Activated CD8-positive, alpha-beta T cell treated with anti-CD3 and anti-CD28 coated beads for 36 hours (primary cell): ENCODE measurements at places on chromosomes 1 and 21.

DNA sequence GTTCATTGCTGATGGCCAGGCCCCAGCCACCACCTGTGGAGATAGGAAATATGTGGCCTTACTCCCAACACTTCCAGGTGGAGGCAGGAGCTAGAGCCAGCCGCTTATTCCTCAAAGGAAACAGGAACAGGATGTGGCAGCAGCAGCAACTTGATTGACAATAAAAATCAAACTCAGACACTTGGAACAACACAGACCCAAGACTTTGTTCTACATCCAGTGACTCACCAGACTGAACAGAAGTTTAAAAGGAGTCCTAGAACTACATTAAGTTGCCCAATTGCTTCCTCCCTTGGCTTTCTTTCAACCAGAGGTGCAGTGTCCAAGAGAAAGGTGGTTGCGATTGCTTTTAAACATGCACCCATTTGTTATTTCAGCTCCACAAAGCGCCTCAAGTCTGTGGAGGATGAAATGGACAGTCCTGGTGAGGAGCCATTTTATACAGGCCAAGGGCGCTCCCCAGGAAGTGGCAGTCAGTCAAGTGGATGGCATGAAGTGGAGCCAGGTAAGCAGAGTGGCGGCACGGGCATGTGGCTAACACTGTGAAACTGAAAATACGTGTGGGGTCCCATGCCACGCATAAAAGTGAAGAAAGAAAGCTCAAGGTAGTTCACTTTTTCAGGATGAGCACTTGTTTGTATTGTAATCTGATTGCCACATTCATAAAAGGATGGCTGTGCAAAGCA lies 276.6 kb downstream of the NFIA start:
- H3K27me3 ChIP-seq: no peaks in the 10 kb centered on the region
- no peaks in the 10 kb centered on the region for H3K36me3 ChIP-seq
- H3K4me3 ChIP-seq: no peak overlapping the region
- no peak overlapping the region for H3K27ac ChIP-seq
- DNase-seq: no peak
- H3K4me1 ChIP-seq: no peaks in the 10 kb centered on the region

- no peaks in the 10 kb centered on the region for H3K27me3 ChIP-seq
- H3K4me1 ChIP-seq: peaks cover 2% of the 10 kb centered on the region
- H3K4me3 ChIP-seq: no peak overlapping the region
- DNase-seq: no peak
These were observed 16.5 kb downstream of the CCDC30 start for GRCh38 chr1:42479621-42480020.

DNA sequence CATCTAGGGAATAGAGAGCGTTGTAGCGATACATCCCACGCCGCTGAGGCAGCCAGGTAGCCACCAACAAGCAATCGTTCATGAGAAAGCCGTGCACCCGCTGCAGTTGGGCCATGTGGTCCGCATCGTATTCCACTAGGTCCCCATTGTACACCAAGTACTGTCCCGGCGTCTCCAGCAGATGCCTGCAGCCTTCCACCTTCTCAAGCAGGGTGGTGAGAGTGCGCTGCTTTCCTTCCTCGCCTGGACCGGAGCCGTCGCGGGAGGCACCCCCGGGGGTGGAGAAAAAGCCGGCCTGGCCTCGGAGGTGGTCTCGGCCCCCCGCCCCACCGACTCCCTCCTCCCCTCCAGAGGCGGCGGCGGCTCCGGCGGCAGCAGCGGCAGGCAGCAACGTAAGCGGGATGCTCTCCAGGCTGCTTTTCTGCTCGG lies 595 bp downstream of the EXOC8 start:
- no peaks in the 10 kb centered on the region for H3K27me3 ChIP-seq
- peak overlapping the region; percentile 99 for H3K27ac ChIP-seq
- H3K4me3 ChIP-seq: peak overlapping the region; percentile 100
- peaks cover 58% of the 10 kb centered on the region for H3K36me3 ChIP-seq
- DNase-seq: no peak

GRCh38 chr1:156394835-156395461 lies 25.9 kb downstream of the RHBG start:
- peaks cover 13% of the 10 kb centered on the region for H3K27me3 ChIP-seq
- no peak overlapping the region for H3K27ac ChIP-seq
- H3K4me1 ChIP-seq: no peaks in the 10 kb centered on the region

- peak overlapping the region; percentile 56 for H3K4me3 ChIP-seq
- peaks cover under 1% of the 10 kb centered on the region for H3K36me3 ChIP-seq
- DNase-seq: peak; percentile 68
- no peaks in the 10 kb centered on the region for H3K27me3 ChIP-seq
- peaks cover 79% of the 10 kb centered on the region for H3K4me1 ChIP-seq
- peak overlapping the region; percentile 96 for H3K27ac ChIP-seq
These were observed 11.8 kb downstream of the IER5 start for GRCh38 chr1:181100015-181100905.

DNA sequence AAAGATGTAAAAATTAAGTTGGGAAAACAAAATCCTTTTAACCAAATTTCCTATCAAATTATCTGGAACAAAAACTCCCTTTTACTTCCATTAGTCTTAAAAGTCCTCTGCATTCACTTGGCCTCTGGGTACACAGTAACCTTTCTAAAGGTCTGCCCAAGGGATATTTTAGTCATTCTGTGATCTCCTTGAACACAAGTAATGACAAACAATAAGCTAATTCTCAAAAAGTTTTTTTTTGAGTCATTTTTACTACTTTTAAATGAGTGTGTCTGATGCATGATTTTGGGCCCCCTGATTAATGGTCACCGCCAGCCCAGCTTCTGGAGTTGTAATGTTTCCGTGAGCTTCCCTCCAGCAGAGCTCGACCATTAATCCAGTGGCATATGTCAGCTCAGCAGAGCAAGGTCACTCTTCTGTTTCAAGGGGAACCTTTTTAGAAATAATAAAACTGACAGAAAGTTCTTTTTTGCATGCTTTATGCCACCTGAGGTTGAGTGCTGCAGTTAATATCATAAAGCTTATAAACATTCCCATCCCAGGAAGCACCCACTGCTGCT lies 14.3 kb downstream of the SAMSN1 start:
- peaks cover 56% of the 10 kb centered on the region for H3K36me3 ChIP-seq
- H3K27ac ChIP-seq: peak overlapping the region; percentile 82
- H3K4me3 ChIP-seq: peak overlapping the region; percentile 33
- H3K4me1 ChIP-seq: peaks cover 76% of the 10 kb centered on the region
- H3K27me3 ChIP-seq: no peaks in the 10 kb centered on the region

DNA sequence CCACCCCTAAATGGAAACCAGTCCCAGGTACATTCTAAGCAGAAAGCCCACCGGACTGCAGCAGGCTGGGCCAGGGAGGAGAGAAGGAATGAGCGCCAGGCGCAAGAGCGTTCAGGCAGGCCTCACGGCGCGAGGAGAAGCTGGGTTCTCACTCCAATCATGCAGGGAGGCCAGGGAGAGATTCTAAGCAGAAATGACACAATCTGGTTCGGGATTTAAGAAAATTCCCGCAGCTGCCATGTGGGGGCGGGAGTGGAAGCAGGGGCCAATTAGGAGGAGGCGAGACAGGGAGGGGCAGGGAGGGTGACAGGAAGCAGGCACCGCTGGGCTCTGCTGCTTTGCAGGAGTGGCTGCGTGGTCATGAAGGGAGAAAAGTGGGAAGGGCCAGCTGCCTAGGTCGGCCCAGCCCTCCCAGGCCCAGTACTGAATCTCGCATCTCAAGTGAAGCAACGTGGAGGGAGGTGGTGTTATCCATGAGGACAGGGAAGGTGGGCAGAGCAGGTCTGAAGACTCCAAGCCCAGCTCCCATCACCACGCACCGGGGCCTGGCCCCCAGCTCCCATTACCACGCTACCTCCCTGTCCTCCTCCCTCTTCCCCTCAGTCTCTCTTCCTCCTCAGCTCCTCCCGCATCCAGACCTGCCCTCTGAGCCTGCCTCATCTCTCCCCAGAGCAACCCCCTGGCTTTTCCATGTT lies 11.8 kb downstream of the NPHP4 start:
- H3K27ac ChIP-seq: no peak overlapping the region
- no peak for DNase-seq
- H3K4me3 ChIP-seq: no peak overlapping the region
- H3K36me3 ChIP-seq: peaks cover 9% of the 10 kb centered on the region
- no peaks in the 10 kb centered on the region for H3K27me3 ChIP-seq
- peaks cover 3% of the 10 kb centered on the region for H3K4me1 ChIP-seq

- DNase-seq: no peak
- H3K4me3 ChIP-seq: no peak overlapping the region
- no peaks in the 10 kb centered on the region for H3K4me1 ChIP-seq
- no peaks in the 10 kb centered on the region for H3K27me3 ChIP-seq
These were observed 36.6 kb downstream of the S100A10 start for GRCh38 chr1:151956957-151957497.

- H3K4me1 ChIP-seq: no peaks in the 10 kb centered on the region
- H3K27ac ChIP-seq: no peak overlapping the region
- no peaks in the 10 kb centered on the region for H3K36me3 ChIP-seq
- no peak for DNase-seq
- H3K27me3 ChIP-seq: peaks cover 4% of the 10 kb centered on the region
- no peak overlapping the region for H3K4me3 ChIP-seq
These were observed 311.3 kb downstream of the TGFB2 start for GRCh38 chr1:218656301-218657037.

DNA sequence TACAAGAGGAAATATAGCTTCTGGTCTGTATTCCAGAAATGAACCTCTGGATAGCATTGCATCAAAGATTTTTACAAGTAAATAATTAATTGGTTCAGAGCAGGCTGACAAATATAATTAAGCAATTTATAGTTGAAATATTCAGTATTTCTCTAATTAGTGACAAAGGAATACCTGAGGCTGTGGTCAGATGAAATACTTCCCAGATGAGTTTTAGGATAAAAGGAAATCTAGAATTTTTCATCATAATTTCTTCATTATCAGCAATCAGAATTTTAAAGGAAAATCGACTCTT lies 112.8 kb downstream of the NEK7 start:
- peaks cover 20% of the 10 kb centered on the region for H3K36me3 ChIP-seq
- no peaks in the 10 kb centered on the region for H3K27me3 ChIP-seq
- no peak for DNase-seq
- peaks cover 38% of the 10 kb centered on the region for H3K4me1 ChIP-seq
- H3K4me3 ChIP-seq: no peak overlapping the region
- no peak overlapping the region for H3K27ac ChIP-seq

- no peak for DNase-seq
- no peak overlapping the region for H3K27ac ChIP-seq
- H3K36me3 ChIP-seq: peaks cover 32% of the 10 kb centered on the region
- peaks cover 22% of the 10 kb centered on the region for H3K4me1 ChIP-seq
These were observed 3.5 kb downstream of the TNFRSF14 start for GRCh38 chr1:2559509-2560298.

- peaks cover 20% of the 10 kb centered on the region for H3K27me3 ChIP-seq
- no peaks in the 10 kb centered on the region for H3K36me3 ChIP-seq
- no peak overlapping the region for H3K4me3 ChIP-seq
These were observed 12.7 kb upstream of the RWDD3 start for GRCh38 chr1:95221306-95221705.

- H3K36me3 ChIP-seq: peaks cover 51% of the 10 kb centered on the region
- no peaks in the 10 kb centered on the region for H3K27me3 ChIP-seq
These were observed 51.1 kb downstream of the LRRC8D start for GRCh38 chr1:89871768-89872473.

GRCh38 chr1:234978397-234979295 lies 150.0 kb downstream of the TOMM20 start:
- DNase-seq: peak; percentile 81
- H3K27ac ChIP-seq: peak overlapping the region; percentile 92
- peaks cover 5% of the 10 kb centered on the region for H3K36me3 ChIP-seq

DNA sequence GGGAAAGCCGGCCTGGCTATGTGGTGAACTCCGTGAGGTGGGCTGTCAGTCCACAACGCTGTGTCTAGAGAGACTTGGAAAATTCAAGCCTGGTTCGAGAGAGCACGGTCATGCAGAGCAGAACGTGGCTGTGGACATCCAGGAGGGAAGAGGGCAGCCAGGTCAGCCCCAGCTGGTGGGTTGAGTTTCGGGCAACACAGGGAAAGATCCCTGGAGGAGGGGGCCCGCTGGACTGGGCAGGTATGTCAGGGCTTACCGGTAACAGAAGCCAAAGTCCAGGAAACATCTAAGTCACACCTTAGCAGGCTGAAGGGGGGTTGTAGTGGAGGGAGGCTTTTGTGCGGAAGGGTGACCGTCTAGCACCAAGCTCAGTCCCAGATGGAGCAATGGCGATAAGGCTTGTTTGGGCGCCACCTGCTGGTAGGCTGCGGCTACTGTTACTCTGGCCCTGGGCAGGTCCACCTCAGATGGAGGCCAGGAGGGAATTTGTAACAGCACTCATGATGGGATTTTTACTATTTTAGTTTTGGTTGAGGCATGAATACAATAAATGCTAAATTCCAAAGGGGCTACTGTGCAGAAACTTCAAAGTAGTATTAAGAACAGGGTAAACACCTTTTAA lies 143.3 kb upstream of the ZNF644 start:
- no peak overlapping the region for H3K27ac ChIP-seq
- no peaks in the 10 kb centered on the region for H3K4me1 ChIP-seq
- peaks cover 4% of the 10 kb centered on the region for H3K27me3 ChIP-seq
- no peaks in the 10 kb centered on the region for H3K36me3 ChIP-seq
- peak; percentile 81 for DNase-seq
- H3K4me3 ChIP-seq: no peak overlapping the region

GRCh38 chr1:22500471-22500870 lies 48.8 kb downstream of the ZBTB40 start:
- H3K4me3 ChIP-seq: no peak overlapping the region
- no peak overlapping the region for H3K27ac ChIP-seq
- peaks cover 6% of the 10 kb centered on the region for H3K4me1 ChIP-seq
- peak; percentile 8 for DNase-seq
- H3K36me3 ChIP-seq: peaks cover 4% of the 10 kb centered on the region

- H3K27ac ChIP-seq: no peak overlapping the region
- H3K27me3 ChIP-seq: no peaks in the 10 kb centered on the region
- no peak overlapping the region for H3K4me3 ChIP-seq
- peaks cover 22% of the 10 kb centered on the region for H3K36me3 ChIP-seq
These were observed 3.6 kb downstream of the ADPRS start for GRCh38 chr1:36092166-36092797.

DNA sequence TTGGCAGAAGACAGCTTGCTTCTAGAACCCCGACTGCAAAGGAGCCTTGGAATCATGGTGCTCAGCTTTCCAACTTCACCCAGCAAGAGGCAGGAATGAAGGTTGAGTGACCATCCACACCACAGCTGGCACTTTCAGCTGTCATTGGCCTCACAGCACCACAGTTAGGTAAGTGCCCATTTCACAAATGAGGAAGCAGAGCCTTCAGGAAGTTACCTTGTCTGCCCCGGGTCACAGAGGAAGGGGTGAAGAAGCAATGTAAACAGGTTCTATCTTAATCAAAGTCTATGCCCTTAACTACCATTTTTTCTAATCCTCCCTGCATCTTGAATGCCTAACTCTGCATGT lies 156.0 kb downstream of the GLUL start:
- no peak for DNase-seq
- H3K4me1 ChIP-seq: peaks cover 9% of the 10 kb centered on the region
- H3K4me3 ChIP-seq: no peak overlapping the region
- H3K27ac ChIP-seq: no peak overlapping the region

DNA sequence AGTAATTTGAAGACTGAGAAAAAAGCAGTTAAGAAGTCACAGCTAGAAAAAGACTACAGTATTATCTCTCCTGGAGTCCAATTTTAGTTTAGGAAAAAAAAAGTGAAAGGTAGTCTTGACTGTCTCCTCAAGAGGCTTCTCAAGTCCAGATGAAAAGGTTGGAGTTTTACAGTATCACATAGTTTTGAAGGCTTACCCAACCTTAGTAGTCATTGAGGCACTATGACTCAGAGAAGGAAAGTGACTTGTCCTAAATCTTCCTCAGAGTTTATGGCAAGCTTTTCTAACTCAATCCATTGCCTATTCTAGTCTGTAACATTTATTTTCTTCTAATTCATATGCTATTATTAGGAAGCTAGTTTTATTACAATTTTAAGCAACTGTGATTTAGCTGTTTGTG lies 174.9 kb downstream of the DPYD start:
- no peaks in the 10 kb centered on the region for H3K36me3 ChIP-seq
- no peak for DNase-seq
- H3K27me3 ChIP-seq: no peaks in the 10 kb centered on the region
- H3K4me1 ChIP-seq: no peaks in the 10 kb centered on the region
- H3K4me3 ChIP-seq: no peak overlapping the region
